ENCODE measurements at places on chromosomes 5 and 9.

DNA sequence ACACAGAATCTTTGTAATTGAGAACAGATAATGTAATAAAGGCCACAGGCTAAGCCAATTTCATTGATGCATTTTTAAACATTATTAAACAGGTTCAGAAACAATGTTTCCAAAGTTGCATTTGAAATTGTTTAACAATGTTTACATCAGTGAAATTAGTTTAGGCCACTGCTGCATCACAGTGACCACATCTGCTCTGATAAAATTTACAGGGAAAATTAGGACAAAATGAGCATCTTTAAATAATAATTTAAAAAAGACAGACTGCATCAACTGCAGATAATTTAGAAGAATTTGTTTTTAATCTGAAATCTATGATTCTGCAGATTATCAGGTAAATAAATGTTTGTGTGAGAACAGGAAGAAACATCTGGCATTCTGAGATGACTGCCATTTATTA is 420.4 kb downstream of the BNC2 start:
- DNase-seq = no peak

- DNase-seq = no peak
Measured at GRCh38 chr9:113640418-113640817, 176.9 kb downstream of the RGS3 start.

DNA sequence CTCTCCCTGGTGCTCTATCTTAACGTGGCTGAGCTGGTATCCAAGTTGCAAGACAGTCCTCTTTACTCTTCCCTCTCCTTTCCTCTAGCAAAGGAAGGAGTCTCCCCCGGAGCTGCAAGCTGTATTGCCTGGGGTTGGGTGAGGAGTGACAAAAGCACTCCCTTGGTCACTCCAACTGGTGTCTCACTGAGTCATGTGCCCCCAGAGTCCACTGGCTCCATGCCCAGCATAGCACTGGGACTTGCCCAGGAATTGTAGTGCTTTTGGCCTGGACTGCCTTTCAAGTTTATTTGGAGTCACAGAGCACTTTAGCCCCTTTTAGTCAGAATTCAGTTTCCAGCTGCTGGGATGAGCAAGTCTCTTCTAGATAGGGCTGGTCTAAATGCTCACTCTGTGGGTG is 82.6 kb upstream of the FST start:
- DNase-seq = no peak

DNA sequence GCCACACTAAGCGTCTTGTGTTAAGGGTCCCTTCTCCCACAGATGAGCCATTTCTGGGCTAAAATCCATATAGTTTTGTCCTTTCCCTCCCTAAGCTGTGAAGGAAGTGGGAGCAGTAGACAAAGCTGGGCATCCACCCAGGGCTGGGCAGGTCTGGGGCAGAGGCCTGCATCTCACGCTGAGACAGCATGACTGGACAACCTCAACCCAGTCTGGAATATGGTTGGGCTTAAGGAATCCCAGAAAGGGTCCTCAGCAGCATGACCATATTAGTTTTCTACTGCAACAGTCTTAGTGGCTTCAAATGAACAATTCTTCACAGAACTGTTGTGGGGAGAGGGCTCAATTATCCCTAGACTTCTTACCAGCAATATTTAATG is 173.8 kb downstream of the AUH start:
- no peak for DNase-seq

DNA sequence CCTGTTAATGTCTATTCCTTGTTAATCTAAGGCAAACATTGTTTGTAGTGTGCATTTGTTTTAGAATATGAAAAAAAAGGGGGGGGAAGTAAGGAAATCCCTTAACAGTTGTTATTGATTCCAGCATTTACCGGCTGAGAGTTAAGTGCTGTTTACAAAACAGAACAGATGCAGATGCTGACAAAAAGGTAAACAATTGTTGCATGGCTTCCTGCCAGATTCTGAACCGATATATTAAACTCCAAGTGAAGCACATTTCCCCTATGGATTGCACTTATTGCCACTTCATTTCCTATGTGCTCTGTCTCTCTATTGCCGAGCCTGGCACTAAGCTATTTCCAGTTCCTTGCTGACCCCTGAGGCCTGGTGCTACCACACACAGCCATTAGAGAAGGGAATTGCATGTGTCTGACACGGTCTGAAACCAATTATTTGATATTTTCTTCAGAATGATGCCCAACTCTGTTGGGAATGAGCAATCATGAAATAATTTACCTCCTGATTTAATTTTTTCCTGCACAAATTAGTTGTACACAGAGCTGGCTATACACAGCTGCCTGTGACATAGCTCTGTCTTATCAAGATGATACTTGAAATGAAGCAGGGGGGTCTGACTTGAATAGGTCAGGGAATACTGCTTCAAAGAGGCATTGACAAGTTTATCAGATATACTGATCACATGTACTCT is 109.8 kb downstream of the KIAA0825 start:
- DNase-seq = peak; percentile 80

DNA sequence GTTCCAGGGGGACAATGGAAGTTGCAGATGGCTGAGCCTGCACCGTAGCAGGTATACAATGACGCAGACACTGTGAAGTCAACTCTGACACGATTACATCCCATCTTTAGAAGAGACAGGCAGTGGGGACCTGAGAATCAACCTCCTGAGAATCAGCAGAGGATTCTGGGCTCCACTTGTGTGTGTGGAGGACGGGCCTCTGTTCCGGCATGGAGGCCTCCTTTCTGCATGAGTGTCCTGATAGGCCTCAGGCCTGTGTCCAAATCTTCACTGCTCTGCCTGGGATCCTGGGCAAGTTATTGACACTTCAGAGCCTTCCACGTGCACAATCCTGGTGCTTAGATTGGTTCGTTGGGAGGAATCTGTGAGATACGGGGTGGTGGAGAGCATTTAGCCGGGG is 151.2 kb upstream of the COL5A1 start:
- no peak for DNase-seq

DNA sequence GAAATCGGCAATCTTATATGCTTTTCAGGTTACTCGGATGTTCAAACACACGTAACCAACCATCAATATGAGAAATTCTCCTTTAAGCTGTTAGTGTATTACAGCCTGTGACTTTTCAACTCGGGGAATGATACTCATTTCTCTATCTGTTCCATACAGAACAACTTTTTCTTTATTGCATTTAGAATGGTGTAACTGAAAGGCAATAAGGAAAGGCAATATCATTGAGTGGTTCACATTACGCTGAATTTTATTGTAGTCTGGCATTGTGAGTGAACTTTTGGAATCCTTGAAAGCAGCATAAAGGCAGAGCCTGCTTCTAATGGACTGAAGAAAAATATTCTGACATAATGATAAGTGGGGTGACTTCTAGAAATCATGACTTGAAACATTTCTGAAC is 54.4 kb upstream of the MEF2C start:
- DNase-seq = no peak

All from NCI-H345 (cell line).